ENCODE measurements at places on chromosomes 7 and 10. TPM values are rescaled to one million over a fixed set of nuclear protein-coding genes. Genes with fewer than 3 reads are reported as not detected.

DNA sequence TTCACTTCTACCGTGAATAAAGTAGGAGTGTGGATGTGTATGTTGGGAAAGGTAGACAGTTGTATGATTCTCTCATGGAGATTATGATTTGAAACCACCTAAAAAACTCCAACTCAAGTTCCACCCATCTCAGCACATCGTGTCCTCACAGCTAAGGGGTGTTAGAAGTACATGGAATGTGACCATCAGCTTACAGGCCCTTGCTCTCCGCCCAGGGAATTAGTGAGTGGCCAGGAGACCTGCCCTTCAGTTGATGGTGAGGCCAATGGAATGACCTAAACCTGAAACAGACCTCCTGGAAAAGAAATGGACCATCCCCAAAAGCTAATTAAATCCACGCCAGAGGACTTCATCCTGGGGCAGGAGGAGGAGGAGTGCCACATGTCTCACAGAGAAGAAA, 2.1 kb upstream of the WNT2 start:
- DNase-seq, result no peak

GRCh38 chr10:101287997-101288635, 58.9 kb upstream of the LBX1 start:
- DNase-seq, result no peak

Gene PRLHR
- total RNA-seq, result not detected

Gene ADIRF
- 41.8 TPM for total RNA-seq
